ENCODE measurements at places on chromosomes 7 and 10.

DNA sequence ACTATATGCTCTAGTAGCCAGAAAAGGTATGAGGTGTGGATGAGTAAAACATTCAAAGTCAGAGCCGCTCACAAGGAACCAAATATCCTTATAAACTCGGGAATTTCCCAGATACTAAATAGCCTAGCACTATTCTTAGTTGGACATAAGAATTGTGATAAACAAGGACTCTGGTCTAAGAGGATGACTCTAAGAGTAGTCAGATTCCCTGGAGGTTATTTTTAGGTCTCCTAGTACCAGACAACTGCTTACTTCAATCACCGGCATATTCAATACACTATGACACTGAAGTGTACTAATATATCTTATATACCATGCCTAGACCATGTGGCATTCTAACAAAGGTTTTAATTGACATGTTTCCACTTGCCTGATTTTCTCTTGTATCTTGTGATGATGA lies 56.5 kb downstream of the LMBR1 start:
- DNase-seq, result no peak

DNA sequence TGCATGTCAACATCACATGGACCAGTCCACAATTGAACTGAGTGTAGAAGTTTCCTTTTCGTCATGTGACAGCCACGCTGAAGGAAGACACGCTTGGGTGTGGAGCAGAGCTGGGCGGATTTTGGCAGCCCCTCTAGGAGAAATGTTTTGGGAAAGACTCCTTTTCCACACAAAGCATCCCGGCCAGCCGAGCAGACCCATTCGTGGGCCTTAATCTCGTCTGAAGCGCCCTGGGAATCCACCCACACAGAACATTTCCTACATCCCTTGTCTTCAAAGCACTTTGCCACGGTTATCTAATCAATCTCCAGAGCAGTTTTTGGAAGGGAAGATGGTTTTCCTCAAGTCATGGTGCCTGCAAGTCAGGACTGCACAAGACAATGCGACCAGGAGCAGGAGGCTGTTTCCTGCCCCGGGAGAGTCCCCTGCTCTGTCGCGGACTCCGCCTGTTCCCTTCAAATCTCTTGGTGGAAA lies 8.4 kb upstream of the IFT22 start:
- DNase-seq, result no peak

GRCh38 chr7:76302347-76303201 lies at the start of gene HSPB1:
Gene HSPB1, plus strand, starts transcription at chr7:76302673. Its CDS starts 40 bp downstream, at chr7:76302713.
- DNase-seq, result peak; percentile 89

GRCh38 chr10:93149761-93150160 lies 76.1 kb downstream of the CYP26A1 start:
- no peak for DNase-seq

DNA sequence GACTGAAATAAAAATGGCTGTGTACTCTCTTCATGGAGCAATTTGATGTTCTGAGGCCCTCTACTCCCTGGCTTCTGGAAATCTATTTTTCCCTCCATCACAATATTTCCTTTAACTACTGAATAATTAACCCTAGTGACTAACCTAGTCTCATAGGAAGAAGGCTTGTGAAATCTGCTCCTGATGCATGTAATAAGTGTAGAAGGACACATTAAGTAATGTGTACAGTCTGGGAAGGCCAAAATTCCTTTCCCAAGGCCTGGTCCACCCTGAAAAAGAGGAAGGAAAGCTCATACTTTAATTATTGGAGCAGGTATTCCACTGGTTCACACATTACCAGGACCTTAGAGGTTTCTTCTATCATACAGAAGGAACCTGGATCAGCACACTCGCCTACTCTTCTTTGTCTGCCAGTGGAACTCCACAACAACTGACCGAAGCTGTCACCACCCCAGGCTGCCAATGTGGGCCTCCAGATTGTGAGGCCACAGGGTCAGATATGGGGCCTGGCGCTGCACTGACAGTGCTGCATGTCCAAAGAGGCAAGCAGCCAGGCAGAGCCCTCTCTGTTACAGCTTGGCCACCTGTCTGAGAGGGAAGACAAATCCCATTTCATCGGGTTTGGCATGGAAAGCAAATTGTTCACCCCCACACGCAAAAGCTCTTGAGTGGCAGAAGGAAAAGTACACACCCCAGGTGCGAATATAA lies 54.4 kb upstream of the FAM133B start:
- DNase-seq, result peak; percentile 68

DNA sequence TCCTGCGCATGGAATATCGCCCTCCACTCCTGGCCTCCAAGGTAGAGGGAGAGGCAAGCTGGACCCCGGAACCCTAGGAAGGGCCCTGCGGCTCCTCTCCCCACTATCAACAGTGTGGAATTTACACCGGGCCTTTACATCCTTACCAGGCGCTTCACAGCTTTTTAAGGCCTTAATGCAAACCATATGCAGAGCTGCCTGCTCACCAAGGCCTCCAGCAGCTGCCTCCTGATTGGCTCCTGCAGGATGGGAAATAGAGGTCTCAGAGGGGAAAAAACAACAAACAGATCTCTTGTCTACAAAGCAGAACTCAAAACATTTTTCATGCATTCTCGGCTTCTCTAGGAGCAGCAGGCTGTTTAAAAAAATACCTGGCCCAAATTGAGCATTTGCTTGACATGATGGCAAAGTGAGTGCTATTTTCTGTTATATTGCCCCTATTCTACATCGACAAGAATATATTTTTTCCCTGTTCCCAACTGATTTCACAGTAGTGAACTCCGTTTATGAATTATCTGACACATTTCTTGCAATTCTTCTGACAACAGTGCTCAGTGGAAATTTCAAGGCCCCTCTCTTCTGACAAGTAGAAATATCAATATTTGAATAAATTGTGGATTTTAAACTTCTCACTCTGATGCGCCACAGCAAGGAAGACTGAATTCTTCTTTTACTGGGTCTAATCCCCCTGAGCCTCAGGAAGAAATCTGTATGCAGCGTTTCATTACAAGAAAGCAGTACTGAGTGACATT lies 51.7 kb downstream of the EBF3 start:
- DNase-seq, result no peak

GRCh38 chr10:79065091-79065551 lies 3.6 kb upstream of the ZMIZ1 start:
- DNase-seq, result no peak

- DNase-seq, result no peak
Observed at GRCh38 chr10:119364645-119365600, 157.6 kb downstream of the GRK5 start.

- no peak for DNase-seq
Observed at GRCh38 chr10:121942749-121943416, 15.1 kb upstream of the ATE1 start.

Data from pons (tissue), 1 donor.